ENCODE measurements at places on chromosomes 1 and 21. TPM values are rescaled to one million over a fixed set of nuclear protein-coding genes. Genes with fewer than 3 reads are reported as not detected.
A peak's percentile ranks its signal among the peaks of the same experiment; 100 is the strongest.

CD5L gene
- not detected for polyA plus RNA-seq

SH2D5 gene
- polyA plus RNA-seq, result 0.86 TPM

GRIK1 gene
- 0.04 TPM for polyA plus RNA-seq

USH2A gene
- not detected for polyA plus RNA-seq

PAFAH2 gene
- 30.1 TPM for polyA plus RNA-seq

AMY2A gene
- polyA plus RNA-seq, result 0.01 TPM

IVNS1ABP gene
- 36.1 TPM for polyA plus RNA-seq

C1orf35 gene
- 8.2 TPM for polyA plus RNA-seq

NPHS2 gene
- not detected for polyA plus RNA-seq

NFASC gene
- polyA plus RNA-seq, result 0.46 TPM

MMP23B gene
- 0.29 TPM for polyA plus RNA-seq

FLAD1 gene
- 32.4 TPM for polyA plus RNA-seq

TSPAN1 gene
- polyA plus RNA-seq, result 4.0 TPM

THEM5 gene
- not detected for polyA plus RNA-seq

DNA sequence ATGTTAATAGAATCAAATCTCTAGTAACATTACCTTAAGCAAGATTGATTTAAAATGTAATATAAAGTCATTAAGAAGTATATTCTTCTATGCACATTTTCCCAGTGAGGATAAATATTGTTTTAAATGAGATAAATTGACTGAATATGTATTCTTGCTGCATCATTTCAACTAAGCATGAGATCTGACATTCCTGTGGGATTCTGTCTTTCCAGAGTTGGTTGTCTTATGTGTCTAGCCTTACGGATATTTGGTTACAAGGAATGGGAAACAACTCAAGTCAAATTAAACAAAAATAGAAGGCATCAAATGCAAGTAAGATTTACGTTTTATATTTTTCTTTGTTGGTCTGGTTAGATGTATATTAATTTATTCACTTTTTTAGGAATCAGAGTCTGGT is 287.5 kb downstream of the PTGER3 start:
- no peak for DNase-seq

GRCh38 chr1:159632922-159633321 is 45.3 kb downstream of the APCS start:
- no peak for DNase-seq

GRCh38 chr21:38820471-38821239 is 14.9 kb downstream of the ETS2 start:
- DNase-seq, result peak; percentile 64

GRCh38 chr21:44258056-44258725 is 3.5 kb downstream of the DNMT3L start:
- DNase-seq, result no peak

DNA sequence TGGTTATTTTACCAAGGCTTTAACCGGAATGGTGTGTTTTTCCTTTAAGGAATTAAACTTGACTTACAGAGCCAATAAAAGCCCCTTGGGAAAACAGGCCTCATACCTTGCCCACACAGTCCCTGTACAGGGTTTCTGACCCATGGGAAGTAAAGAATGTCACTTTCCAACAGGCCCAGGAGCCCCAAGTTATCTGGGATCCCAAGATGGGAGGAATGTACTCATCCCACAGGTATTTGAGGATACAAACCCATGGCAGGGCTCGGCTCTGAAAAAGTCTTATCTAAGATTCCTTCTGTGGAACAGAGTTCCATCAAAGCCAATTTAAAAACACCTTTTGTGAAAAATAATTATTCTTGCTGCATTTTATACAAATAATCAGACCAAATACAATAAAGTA is 15.3 kb upstream of the COX20 start:
- no peak for DNase-seq

- DNase-seq, result no peak
Observed at GRCh38 chr1:228194921-228195812, 12.7 kb upstream of the OBSCN start.

- no peak for DNase-seq
Observed at GRCh38 chr1:153679337-153680119, 1.0 kb downstream of the NPR1 start.

DNA sequence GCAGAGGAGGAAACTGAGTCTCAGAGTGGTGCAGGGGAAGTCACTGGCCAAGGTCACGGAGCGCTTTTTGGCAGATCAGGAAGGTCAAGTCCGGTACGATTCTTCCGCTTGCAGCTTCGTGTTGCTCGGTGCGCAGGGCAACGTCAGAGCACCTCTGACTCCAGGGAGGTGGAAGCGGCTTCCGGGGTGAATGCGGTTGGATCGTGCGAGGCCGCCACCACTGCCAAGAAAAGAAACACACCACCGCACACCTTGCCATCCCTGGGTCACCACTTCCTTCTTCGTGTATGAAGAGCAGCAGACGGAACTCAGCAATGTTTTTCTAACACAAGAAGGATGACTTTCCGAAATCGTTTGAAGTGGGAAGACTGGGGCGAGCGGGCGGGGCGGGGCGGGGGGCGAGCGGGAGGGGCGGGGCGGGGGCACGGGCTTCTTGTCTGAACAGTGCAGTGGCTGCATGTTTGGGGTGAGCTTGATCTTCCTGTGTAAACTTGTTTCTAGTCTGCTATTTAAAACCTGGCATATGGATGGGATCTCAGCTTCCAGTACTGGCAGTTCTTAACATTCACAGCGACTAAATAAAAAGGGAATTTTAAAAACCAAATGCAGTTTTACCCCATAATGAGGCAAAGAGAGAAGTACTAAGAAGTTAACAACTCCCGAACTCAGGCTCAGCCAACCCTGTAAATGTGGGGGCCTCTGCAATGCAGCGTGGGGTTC is 300.0 kb downstream of the RRAGC start:
- no peak for DNase-seq

DNA sequence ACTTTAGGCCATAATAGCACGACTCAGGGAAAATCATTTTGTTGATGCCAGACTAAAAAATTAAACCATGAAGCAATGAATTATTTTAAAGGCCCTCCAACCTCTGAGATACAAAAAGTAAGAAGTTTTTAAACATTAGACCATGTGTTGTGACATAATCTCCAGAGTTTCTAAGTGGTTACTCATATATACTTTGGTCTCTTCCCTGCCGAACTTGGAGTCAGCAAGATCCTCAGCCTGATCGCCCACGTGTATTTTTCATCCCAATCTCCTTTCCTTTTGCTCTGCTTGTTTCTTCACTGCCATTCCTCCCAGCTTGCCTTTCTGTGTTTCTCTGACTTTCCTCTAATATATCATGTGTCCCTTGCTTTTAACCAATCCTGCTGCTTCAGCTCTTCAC is 3.8 kb downstream of the ARV1 start:
- DNase-seq, result no peak

DNA sequence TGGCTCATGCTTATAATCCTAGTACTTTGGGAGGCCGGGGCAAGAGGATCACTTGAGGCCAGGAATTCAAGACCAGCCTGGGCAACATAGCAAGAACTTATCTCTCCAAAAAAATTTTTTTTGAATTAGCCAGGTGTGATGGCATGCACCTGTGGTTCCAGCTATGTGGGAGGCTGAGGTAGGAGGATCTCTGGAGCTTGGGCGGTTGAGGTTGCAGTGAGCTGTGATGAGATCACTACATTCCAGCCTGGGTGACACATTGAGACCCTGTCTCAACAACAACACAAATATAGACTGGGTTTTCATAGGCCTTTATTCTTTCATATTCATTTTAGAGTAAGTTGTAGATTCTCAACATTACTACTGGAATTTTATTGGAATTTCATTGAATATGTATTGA is 12.8 kb downstream of the MED18 start:
- no peak for DNase-seq

- DNase-seq, result no peak
Observed at GRCh38 chr1:100456880-100457279, 81.1 kb upstream of the GPR88 start.

- no peak for DNase-seq
Observed at GRCh38 chr1:19815801-19816736, 986 bp upstream of the RNF186 start.

GRCh38 chr1:246271516-246271915 is 235.6 kb downstream of the SMYD3 start:
- DNase-seq, result no peak

- no peak for DNase-seq
Observed at GRCh38 chr21:31524140-31524539, 135.4 kb upstream of the SOD1 start.

- DNase-seq, result no peak
Observed at GRCh38 chr1:109598655-109599054, 20.8 kb downstream of the GNAT2 start.

GRCh38 chr1:31752952-31753475 is 11.1 kb downstream of the ADGRB2 start:
- no peak for DNase-seq

DNA sequence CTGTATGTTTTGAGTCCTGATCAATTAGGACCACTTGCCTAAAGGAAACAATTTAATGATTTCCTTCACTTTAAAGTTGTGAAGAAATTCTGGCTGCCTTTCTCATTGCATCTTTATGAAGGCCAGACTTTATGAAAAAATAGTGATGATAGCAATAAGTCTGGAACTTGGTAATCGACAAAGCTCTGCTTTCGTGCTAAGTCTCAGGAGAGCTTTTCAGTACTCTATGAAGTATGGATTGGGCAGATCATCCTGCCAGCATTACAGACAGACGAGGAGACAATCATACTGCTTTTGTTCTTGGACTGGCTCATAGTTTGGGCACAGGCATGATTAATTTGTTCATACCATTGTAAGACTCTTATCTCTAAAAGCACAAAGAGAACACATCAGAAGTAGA is 45.5 kb upstream of the KCNJ15 start:
- DNase-seq, result no peak

DNA sequence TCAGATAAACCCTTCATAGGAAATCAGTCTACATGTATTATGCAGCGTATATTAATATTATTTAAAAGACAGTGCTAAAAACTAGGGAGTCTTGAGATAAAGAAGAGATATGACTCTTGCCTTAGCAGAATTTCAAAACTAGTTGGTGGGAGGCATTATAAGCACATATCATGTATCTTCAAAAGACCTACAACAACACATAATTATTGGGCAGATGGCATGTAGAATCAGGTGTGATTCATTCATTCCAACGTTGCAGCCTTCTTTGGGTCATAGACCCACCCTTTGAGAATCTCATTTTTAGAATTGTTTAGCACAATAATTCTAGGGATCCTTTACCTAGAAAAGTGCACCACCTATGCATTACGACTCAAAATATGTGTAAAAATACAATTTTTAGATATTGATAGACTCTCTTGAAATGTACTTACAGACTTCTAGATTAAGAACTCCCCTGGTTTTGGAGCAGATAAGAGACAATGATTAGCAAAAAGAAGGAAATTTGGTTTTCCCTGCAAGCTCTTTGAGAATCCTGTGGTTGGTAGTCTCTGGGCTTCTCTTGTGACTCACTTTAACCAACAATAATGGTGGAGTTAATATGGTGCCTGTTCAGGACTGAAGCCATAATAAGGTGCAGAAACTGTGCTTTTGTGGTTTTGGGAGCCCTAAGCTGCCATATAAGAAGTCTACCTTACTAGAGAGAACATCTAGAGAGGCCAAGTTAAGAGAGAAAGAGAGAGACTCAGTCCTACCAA is 85.3 kb upstream of the RGS4 start:
- no peak for DNase-seq

GRCh38 chr21:38561613-38562581 is 63.6 kb upstream of the ERG start:
- DNase-seq, result no peak

DNA sequence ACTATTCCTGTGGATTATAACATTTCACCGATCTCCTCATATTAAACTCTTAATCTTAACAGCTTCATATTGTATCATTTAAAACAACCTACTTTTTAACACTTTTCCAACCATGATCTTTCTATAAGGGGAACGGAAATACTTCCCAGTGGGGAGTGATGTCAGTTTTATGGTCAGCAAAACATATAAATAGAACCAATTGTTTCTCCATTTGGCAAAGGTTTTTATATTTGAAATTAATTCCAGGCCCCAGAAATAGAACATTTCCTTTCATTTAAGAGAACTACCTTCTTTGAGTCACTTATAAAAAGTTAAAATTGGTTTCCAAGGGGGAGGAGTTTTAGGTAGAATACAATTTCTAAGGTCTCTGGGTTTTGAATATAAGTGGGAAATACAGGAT is 189.6 kb downstream of the TGFBR3 start:
- no peak for DNase-seq

GRCh38 chr1:37255868-37256267 is 218.5 kb upstream of the ZC3H12A start:
- DNase-seq, result no peak

- DNase-seq, result no peak
Observed at GRCh38 chr1:67609577-67610341, 75.2 kb upstream of the GADD45A start.

- DNase-seq, result no peak
Observed at GRCh38 chr1:55819011-55819410, 603.8 kb upstream of the USP24 start.

All from psoas muscle (tissue), 8 donors.